ENCODE measurements at places on chromosomes 13 and 19.

DNA sequence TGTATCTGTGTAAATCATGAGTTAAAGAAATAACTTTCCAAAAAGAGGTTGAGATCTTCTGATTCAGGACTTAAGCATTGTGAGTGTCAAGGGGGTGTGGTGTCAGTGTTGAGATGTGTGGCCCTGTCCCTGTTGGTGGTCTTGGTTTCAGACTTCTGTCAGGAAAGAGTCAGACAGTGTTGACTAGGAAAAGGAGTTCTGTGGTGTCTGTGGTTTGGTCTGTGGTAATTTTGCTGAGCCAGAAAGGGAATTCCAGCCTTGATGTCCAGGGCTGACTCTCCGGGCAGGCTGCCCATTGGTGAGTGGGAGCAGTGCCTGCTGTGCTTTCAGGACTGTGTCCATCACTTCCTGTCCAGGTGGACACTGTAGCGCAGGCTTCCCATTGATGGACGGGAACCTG is 39.8 kb upstream of the IGFL4 start:
- no peak for DNase-seq

DNA sequence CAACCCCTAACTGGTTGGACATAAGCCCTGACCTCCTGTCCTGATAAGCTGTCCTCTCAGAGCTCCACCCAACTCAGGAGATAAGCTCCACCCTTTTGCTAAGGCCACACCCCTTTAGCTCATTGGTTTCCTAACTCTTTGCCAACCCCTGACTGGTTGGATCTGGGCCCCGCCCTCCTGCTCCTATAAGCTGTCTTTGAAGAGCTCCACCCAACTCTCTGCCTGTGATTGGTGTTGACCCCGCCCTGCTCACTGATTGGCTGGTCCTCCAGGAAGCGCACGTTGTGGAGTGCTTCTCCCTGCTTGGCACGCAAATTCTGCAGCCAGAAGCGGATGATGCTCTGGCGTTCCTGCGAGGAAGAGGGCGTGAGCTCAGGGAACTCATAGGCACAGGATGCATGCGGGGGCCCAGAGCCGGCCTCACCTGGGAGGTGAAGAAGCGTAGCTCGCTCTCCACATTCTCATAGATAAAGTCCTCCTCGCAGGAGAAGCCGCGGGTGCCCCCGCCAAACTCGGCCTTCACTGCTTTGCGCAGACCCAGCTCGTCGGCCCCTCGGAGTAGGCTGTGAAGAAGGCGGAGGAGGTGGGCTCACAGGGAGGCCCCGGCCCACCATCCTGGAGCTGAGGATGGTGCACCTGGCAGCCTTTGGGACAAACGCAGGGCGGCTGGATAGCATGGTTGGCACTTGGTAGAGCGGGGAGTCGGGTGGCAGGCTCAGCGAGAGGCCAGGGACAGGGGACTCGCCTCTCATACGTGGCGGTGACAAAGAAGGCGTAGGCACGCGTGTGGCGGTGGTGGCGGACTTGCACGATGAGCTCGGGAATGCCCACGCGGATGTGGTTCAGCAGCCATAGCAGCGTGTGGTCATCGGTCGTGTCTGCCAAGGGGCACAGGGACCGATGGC is 1.7 kb downstream of the ANO8 start:
- DNase-seq, result no peak

DNA sequence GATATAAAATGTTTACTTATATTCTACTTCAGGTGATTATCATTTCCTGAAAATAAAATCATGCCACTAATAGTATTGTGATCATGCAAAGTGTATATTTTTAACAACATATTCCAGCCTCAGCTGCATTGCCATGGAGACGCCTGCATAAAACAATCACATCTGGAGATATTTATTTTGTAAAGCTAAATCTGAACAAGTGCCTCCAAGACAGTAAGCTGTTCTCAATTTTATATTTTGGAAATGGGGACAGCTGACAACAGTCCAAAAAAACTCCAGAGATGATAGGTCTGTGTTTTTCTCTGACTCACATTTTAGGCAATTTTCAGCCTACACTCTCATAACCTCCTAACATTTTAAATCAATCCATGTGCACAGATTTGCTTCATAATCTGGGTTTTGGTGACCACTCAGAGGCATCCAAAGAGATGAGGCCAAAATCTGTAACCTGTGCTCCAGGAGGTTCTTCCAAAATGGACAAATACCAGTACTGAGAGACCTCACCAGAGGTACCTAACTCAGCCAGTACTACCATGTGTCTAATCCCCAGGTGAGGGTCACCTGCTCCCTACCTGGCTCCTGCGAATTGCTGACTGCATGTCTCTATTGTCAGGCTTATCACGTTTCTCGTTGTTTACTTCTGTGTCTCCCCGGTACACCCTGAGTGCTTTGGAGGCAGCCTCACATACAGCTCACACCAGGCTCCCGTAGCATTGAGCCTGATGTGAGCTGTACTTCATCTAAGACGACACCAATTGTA is 62.7 kb downstream of the COL4A1 start:
- no peak for DNase-seq

DNA sequence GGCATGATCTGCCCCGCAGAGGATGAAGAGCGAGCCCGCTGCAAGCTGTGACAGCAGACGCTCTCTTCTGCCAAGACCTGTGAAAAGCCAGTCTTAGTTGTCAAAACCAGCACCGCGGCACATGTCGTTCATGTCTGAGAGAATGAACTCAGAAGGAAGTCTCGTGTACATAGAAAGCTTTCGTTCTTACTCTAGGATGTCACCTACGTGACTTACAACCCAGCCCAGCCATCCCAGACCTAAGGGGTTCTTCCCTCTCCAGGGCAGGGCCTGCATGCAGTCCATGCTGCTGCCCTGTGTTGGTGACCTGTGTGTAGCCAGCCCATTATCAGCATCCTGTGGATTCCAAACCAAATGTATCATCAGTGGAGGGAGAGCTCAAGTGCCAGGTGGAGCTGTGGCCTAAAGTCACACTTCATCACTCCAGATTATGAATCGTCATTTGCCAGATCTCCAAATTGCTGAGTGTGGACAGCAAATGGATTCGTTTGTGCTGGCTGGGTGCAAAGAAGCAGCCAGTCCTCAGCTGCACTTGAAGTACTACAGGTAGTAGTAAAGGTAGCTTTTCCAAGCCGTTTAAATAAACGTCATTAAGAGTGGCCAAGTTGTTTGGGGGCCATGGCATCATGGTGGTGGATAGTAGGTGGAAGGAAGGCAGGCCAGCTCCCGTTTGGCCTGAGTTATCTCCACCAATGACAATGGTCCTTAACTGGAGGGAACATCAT is 73.9 kb upstream of the GPR183 start:
- no peak for DNase-seq

DNA sequence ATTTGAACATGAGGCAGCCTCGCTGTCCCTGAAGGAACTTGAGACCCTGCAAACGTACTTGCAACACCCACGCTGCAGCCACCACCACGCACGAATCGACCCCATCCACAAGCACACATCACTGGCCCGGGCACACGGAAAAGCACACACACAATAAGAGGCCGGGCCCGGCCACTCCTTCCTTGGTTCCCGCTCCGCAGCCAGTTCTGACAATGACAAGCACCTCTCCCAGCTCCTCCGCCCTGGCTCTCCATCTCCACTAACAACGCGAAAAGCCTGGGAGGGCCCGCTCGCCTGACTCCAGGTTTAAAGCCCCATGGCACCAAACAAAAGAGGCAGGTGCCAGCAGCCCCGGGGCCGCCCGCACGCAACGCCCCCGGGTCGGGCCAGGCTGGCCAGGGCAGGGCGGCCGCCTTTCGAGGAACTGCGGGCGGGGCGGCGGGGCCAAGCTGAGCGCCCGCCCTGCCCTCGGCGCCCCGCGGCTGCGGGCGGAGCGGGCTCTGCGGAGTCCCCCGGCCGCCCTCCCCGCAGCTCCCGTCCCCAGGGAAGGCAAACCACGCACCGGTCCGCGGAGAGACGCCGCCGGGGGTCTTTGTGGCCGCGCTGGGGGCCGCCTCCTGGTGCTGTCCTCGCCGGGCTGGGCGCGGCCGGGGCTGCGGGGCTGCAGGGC is 495 bp downstream of the DCLK1 start:
- DNase-seq, result peak; percentile 64

GRCh38 chr13:96248103-96248502 is 158.2 kb downstream of the HS6ST3 start:
- no peak for DNase-seq

GRCh38 chr13:36369268-36370107 is 23.3 kb upstream of the SPART start:
- DNase-seq, result no peak

DNA sequence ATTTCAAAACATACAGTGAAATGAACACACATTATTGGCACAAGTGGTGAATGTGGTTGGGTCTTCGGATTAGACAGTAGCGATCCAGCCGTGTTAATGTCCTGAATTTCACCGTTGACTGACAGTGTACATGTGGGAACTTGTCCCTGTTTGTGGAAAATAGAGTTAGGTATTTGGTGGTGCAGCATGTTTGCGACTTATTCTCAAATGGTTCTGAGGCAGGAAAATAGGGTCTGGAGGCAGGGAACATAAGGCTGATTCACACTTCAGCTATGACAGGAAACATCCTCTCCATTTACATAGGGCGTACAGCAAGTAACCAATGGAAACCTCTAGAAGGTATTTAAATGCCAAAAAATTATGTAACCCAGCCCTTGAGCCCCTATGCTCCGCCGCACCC is 4.2 kb downstream of the LGALS7B start:
- no peak for DNase-seq

GRCh38 chr13:100809856-100810255 is 135.3 kb upstream of the TMTC4 start:
- DNase-seq, result no peak

GRCh38 chr13:21872795-21873194 is 201.9 kb downstream of the FGF9 start:
- DNase-seq, result no peak

DNA sequence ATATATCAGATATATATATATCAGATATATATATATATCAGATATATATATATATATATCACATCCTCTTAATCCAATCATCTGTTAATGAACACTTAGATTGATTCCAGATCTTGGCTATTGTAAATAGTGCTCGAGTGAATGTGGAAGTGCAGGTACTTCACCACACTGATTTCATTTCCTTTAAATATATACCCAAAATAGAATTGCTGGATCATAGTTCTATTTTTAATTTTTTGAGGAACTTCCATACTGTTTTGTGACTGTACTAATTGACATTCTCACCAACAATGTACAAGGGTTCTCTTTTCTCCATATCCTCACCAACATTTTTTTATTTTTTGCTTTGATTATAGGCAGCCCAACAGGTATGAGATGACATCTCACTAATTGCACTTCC is 277.5 kb downstream of the NHLRC3 start:
- no peak for DNase-seq

DNA sequence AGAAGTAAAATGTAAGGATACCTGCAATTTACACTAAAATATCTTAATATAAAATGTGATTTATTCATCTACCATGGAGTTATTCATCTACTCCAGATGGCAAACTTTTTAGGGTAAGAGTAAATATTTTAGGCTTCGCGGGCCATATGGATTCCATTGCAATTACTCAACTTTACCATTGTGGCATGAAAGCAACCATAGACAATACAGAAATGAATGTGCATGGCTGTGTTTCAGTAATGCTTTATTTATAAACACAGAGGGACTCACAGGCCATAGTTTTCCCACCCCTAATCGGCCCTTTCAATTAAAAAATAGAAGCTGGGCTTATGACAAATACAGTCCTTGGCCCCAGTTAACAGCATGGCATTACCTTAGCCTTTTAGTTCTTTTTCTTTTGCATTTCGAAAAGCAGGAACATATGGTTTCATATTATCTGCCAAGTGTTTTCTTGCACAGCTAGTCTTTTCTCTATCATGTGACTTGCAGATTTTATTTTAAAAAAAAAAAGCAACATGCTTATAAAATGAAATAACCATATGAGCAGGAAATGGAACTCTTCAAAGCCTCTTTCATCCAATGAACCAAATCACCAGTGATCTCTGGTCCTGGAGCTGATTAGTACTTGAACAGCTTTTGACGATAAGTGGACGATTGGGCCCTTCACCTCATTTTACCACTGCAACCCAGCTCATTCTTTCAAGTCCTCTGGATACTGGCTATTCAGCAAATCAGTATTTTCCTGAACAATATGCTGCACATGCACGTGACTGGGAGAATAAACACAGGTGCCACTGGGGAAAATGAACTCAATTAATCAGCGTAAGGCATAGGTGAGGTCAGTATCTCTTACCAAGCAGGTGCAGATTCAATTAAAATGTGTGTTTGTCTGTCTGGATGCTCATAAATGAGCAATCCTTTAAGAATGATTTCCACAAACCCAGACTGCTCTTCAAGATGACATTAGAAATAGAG is 63.9 kb downstream of the LHFPL6 start:
- DNase-seq, result no peak

GRCh38 chr19:57245959-57246358 is 5.5 kb downstream of the ZNF805 start:
- no peak for DNase-seq

DNA sequence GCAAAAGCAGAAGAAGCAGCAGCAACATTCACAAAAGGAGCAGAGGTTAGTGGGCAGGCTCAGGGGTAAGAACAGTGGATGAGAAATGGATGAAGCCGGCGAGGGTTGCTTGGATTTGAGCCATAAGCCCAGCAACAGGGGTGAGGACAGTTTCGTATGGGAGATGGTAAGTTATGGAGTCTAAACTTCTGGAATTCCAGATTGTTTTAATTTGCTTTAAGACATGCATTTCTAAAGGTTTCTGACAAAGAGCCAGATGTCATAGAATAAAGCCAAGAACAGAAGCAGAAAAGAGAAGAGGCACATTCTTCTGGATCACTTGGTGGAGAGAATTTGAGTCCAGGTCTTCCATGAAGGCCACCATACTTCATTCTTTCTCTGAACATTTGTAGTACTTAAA is 76.6 kb downstream of the TNFSF11 start:
- no peak for DNase-seq

DNA sequence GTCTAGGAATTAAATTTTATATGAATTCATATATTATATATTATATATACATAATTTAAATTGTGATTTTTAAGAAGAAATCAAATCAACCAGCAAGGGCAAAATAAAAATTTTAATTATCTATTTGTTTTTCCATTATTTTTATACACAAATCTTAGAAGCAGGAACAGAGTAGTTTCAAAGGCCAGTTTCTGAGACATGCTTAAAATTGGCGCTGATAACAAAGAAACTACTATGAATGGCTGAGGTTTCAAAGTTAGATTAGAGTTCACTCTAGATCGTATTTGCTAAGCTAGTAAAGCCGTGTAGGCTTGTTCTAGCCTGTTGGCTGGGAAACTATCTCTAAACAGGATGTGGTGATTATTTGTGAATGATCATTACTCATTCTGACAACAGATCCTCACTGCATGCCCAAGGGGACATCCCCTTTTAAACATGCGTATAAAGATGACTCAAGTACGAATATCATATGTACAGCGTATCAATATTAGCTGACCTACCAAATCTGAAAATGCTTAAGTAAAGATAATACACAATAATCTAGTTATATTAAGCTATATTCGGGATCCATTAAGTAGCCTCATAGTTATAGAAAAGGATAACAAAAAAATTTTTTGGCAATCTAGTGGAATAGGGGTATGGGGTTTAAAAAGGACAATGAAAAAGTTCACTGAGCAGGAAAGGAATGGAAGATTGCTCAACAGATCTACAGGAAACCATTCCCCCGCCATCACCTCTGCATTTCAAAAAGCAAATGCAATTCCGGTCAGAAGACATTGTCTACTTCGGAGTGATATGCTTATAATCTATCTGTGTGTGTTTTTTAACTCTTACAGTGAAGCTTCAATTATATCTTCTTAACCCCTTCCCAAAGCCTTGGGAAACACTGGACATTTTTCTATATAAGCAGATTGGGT is 150.1 kb downstream of the SHISA2 start:
- no peak for DNase-seq

GRCh38 chr13:60332682-60333081 is 64.3 kb upstream of the TDRD3 start:
- DNase-seq, result no peak

Data from right kidney (tissue), 9 donors.